A172 (cell line): ENCODE measurements at places on chromosomes 6 and 20.

- no peak for DNase-seq
These were observed 135.5 kb downstream of the CDKAL1 start for GRCh38 chr6:20669571-20670314.

DNA sequence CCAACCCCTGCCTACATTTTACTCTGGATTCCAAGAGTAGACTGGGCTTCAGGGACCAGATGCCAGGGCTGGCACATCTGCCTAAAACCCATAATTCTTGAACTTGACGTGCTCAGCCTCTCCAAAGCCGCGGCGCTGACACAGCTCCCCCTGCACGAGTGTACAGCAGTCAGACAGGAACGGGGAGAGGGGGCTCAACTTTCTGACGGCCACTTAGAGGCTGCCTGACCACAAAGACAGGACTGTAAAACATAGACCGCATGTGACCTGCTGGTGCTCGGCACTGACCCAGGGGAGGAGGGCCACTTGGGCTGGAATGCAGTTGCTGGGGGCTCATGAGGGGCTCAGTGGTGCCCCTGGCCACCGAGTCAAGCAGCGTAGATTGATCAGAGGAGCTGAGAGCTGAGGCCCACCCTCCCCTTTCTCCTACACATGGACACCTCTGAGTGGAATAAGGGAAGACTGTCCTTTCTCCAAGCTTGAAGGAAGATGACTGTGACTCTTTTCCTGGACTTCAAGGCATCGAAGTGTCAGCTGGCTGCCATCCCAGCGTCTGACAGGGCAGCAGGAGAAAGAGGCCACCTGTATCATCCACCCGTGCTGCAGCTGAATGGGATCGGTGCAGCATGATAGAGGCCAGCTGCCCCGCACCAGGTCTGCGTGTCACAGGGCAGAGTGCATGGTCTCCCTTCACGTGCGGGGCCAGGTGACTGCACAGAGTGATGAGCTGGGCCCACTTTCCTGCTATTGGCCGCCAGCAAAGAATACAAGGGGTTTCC lies 171.3 kb upstream of the AGPAT4 start:
- DNase-seq, result no peak

- no peak for DNase-seq
These were observed 529 bp downstream of the UBE2C start for GRCh38 chr20:45813006-45813340.

DNA sequence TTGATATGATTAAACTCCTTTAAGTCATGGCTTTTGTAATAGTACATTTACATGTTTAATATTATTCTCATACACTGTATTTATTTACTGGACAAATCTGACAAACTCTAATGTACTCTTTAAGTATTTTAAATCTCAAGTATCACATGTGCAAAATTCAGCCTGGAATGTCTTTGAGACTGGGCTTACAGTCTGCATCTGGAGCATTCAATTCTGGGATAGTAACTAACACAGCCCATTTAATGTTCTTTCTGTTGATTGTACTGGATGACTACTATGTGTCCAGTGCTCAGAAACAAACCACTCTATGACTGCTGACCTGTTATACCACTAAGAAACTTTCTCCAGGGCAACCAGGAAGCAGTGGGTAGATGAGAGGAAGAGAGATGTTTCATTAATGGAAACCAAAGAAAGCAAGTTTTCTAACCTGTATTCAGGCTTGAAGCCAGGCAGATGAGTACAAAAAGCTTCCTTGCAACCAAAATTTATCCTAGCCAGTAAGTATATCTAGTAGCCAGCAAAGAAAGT lies 26.8 kb downstream of the FBXL4 start:
- DNase-seq, result no peak
